ENCODE measurements at places on chromosomes 4 and X.

DNA sequence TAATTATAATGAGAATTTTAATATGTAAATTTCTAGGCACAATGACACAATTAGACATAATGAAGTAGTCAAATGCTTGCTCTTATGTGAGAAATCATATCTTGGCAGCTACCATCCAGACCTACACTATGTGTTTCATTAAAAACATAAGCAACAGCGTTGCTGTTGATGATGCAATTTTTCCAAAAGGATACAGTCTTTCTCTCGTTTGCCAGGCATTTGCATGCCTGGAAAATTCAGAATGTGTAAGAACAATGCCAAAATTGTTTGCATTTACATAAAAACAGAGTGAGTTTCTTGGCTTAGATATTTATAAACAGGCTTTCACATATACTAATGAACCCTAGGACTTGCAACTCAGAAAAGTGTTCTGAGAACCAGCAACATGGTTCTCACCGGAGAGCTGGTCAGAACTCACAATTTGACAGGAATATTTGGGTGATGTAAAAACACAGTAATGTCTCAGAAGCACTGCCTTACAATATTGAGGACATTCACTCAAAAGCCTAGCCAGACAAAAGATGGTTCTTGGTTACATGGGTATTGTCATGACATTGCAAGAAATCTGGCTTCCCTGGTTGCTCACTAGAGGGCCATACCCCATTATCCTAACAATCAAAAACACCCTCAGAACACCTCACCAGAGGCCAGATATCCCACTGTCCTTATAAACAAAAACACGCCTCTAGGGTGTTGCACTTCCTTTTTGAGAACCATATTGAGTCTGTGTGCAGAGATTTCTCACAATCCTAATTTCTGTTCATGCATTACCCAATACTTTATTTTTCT lies 1029.0 kb upstream of the AGA start:
- no peak for DNase-seq

DNA sequence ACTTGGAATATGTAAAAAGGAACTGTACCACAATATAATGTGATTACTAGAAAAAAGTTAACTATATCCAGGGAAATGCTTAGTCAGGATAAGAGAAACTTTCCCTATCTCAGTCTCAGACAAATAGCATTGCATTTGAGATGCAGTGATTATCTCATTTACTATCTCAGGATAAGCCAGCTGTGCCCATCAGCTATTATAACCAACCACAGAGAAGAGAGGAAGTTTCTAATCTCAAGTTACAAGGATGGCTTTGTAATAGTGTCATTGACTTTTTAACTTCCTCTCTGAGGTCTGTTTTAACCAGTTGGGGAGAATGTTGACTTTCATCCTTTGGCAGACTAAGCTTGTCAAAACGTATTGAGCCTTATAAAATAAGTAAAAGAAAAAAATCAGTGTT lies 56.5 kb downstream of the SNX25 start:
- no peak for DNase-seq

GRCh38 chrX:41779030-41779564 lies 55.1 kb downstream of the GPR82 start:
- no peak for DNase-seq

- DNase-seq = no peak
Observed at GRCh38 chrX:3142259-3143042, 101.2 kb downstream of the ARSF start.

DNA sequence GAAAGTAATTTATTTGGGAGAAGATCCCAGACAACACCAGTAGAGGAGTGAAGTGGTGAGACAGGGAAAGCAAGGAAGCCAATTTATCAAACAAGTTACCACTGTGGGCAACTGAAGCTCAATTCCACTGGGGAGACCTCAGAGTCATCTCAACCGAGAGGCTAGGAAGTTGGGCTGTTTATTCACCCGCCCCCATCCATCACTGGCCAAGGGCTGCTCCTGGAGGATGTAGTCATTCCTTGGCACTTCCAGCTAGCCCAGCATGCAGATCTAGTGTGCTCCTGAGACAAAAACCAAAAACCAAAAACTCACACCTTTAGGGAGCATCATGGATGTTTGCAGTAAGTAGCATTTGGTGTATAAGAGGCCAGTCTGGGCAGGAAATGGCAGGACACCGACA lies 47.0 kb downstream of the RAI2 start:
- no peak for DNase-seq

DNA sequence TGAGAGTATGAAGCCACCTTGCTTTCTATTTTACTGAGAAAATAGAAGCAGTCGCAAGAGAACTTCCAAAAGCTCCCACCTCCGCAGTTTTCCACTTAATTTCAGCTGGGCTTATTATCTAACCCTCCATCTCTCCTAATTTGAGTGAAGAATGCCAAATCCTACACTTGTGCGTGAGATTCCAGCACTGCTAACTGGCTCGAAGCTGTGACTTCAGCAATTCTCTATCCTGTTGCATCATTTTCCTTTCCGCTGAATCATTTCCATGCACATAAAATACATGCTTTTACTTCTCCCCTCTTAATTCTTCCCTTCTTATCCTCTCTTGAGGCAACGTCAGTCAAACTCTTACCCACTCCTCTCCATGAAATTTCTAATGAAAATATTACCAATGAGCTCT lies 189.5 kb downstream of the GASK1B start:
- DNase-seq = no peak

DNA sequence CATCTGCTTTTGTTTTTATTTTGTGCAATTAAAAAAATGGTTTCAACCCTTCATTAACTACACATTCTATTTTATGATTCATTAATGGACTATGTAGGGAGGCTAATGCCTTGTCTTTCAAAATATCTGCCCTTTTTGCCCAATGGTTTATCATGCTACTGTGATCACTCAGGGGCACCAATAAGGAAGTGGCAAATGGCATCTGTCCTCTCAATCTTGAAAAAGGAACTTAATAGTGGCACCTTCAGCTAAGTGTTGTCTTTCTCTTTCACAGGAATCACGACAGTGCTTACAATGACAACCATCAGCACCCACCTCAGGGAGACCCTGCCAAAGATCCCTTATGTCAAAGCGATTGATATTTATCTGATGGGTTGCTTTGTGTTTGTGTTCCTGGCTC lies 57.1 kb downstream of the COMMD8 start:
- DNase-seq = no peak

DNA sequence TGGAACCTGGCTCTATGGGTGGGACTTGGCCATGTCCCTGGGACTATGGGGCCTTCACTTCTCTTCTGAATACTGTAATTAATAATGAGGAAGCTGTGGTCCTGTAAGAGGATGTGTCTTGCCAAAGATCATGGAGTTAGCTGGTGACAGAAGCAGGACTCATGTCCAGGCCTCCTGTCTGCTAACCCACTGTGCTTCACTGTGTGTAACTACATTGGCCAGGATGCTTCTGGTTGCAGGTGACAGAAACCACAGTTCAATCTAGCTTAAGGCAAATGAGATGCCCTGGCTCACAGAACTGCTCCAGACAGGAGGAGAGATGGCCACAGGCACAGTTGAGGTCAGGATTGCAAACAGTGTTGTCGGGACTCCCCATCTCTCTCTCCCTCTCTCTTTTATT lies 3.1 kb downstream of the MTMR1 start:
- DNase-seq = no peak

DNA sequence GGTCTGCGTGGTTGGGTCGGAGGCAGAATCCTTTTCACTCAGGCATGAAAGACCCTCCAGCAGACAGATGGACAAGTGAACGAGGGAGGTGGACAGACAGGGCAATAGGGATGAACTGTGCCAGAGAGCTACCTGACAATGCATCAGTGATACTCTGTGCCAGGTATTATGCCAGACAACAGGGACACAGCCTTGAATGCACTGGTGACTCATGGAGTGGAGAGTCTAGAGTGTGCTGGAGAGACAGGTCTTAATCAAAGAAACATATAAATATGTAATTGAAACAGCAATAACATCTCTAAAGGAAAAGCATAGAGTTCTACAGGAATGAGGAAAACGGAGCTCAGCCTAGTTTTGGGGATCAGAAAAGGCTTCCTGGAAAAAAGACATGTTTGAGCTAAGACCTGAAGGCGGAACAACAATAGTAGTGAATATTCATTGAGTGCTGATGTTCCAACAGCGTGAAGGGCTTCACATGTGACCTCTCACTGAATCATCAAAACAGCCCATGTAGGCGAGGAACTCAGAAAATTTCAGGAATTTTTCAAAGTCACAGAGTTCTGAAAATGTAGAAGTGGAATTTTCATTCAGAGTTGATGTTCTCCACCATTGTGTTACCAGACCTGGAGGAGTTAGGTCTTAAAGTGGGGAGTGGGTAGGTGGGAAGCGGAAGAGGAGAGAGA lies 20.0 kb upstream of the FGFBP2 start:
- DNase-seq = no peak

- no peak for DNase-seq
Observed at GRCh38 chr4:113707048-113707447, 54.5 kb downstream of the CAMK2D start.

- DNase-seq = no peak
Observed at GRCh38 chr4:148857973-148858534, 415.8 kb upstream of the NR3C2 start.

DNA sequence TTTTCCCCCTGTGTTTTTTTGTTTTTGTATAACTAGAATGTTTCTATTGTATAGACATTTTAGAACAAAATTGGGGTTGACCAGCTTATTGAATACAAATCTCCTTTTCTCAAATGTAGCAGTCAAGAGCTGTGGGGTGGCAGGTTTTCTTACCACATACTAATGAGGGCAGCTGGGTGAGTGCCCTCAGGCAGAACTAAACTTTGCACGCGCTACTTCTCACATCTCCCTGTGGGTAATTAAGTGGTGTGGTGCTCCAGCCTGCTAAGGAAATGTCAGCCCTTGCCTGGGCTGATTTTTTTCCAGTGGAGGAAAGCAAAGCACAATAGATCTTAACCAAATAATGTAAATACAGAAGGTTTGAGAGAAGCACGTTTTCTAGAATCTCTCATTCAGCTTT lies 717.6 kb upstream of the TENM3 start:
- no peak for DNase-seq

DNA sequence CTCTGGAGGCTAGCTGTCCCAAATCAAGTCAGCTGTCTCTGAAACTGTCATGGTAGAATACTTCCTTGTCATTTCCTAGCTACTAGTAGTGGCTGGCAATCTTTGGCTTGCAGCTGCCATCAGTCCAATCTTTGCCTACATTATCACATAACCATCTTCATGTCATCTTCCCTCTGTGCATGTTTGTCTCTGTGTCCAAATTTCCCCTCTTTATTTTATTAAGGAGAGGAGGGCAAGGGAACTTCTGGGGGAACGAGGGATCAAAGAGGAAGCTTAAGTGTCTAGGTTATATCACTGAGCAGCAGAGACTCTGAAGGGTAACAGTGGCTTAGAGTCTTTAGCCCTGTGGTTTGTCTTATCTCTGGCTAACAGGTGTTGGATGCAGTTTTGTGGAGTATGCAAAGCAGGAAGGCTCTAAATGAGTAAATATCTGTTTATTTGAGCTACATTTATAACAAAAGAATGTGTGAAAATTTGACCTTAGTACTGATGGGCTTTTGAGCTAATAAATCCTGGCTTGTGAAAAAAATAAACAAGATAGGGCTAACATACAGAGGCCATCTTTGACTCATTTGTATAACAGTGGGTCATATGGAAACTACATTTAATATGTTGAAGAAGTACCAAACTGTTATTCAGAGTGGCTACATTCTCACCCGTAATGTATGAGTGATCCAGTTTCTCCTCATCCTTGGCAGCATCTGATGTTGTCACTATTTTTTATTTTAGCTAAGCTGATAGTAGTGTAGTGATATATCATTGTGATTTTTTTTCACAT lies 49.4 kb upstream of the ENOX2 start:
- no peak for DNase-seq

DNA sequence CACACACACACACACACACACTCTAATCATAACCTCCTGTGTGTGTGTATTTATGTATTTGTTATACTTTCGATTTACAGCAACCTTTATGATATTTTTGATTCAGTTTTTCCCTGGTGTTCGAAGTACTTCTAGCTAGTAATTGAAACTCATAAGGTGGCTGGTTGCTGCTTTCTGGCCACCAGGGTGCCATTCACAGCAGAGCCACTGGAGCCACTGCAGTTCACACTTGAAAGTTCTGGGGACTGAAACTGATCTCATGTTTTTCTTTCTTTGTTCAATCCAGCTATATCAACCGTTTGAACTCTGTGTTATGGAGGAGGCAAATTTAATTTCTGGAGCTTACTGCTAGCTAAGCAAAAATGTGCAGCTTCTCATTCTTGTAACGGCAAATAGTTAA lies 419.4 kb downstream of the ADGRL3 start:
- DNase-seq = no peak

DNA sequence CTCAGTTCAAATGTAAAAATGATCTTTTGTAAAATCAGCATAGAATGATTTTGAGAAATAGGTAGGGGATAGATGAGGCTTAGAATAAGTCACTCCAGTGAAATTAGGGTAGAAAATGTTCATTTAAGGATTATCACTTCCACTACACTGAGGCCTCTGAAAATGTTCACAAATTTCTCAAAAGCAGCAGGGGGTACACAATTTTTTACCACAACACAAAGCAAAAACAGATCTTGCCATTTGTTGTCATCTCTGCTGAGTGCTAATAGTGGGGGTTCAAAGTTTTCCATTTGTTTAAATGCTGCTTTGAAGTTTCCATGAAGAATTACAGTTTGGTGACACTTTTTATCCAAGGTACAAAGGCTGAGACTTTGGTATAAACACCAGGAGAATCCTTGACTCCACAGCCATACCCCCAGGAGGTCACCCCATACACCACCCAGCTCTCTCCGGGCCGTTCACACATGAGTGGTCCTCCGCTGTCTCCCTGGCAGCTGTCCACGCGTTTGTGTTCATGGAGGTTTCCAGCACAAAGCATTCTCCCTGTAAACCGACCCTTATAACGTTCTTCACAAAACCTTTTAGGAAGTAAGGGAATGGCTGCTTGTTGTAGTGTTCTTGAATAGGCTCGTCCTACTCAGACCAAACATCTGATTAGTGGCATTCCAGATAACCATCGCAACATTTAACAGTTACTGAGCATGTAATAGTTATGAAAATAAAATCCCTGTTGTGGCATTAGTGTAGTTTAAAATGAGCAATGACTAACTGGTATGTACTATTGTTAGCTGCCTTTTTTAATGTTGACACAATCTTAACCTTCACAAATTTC lies 71.0 kb downstream of the PRSS12 start:
- DNase-seq = peak; percentile 53

GRCh38 chrX:69148946-69149345 lies 16.3 kb downstream of the PJA1 start:
- DNase-seq = no peak

DNA sequence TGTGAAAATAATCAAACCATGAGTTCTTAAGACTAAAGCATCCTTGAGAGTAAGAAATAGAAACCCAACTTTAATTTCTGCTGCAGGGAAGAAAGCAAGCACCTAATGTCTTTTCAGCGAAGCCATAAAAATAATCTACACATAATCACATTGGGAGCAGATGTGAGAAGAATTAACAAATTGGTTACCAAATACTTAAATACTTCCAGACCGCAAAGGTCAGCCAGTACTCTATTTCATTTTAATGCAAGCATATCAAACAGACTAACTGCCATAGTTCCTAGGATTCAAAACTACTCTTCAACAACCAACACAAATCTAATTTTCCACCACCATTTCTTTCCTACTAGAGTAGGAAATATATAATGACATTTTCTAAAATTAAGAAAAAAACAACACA lies 144.8 kb upstream of the SLIT2 start:
- DNase-seq = no peak

Measured in stimulated activated CD8-positive, alpha-beta memory T cell treated with anti-CD3 and anti-CD28 coated beads, Interleukin-4, amount 100 ng/mL, for 48 hours (primary cell).